ENCODE measurements at places on chromosomes 12 and 14. TPM values are rescaled to one million over a fixed set of nuclear protein-coding genes. Genes with fewer than 3 reads are reported as not detected.
A peak's percentile ranks its signal among the peaks of the same experiment; 100 is the strongest.

- DNase-seq, result no peak
Measured at GRCh38 chr14:67575684-67576083, 24.4 kb downstream of the PIGH start.

DNA sequence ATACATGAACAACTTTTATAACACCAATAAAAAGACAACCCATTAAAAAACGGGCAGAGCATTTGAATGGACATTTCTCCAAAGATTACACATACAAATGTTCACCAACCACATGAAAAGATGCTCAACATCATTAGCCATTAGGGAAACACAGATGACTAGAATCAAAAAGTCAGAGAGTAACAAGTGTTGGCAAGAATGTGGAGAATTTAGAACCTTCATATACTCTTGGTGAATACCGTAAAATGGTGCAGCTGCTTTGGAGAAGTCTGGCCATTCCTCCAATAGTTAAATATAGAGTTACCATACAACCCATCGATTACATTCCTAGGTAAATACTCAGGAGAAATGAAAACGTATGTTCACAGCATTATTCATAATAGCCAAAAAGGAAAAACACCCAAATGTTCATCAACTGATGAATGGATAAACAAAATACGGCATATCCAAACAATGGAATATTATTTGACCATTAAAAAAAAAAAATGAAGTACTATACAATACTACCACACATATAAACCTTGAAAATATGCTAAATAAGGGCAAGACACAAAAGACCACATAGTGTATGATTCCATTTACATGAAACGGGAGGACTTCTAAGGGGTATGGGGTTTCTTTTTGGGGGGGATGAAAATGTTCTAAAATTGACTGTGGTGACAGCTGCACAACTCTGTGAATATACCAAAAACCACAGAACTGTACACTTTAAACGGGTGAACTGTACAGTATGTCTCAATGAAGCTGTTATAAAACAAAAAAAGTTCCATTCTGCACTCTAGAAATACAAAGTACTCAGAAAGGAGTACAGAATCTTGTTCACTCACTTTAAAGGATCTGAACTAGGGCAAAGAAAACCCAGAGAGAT is 3.2 kb downstream of the CORO1C start:
- DNase-seq, result no peak

DNA sequence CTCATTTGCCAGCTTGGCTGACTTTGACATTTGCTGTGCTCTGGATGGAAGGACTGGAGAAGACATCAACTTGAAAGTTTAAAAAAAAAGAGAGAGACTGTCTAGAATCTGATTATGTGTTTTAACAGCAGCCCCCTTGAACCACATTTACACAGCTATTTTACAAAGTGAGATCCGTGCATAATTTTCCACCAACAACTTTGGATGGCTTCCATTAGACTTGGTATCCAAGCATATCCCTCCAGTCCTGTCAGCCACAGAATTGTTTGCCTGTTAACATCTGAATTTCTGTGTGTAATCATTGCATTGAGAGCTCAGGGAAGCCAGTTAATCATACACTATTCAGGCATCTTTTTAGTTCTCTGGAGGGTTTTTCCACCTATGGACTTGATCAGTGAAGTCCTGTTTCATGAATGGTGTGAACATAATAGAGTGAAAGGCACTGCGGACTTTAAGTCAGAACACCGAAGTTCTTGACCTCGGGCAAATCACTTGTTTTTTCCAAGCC is 93.7 kb downstream of the SAMD4A start:
- DNase-seq, result no peak

GRCh38 chr12:2306735-2307134 is 253.9 kb downstream of the CACNA1C start:
- no peak for DNase-seq

GRCh38 chr14:89217891-89218290 is 199.1 kb downstream of the FOXN3 start:
- no peak for DNase-seq

TAS2R19 gene
- total RNA-seq, result 2.6 TPM

DNA sequence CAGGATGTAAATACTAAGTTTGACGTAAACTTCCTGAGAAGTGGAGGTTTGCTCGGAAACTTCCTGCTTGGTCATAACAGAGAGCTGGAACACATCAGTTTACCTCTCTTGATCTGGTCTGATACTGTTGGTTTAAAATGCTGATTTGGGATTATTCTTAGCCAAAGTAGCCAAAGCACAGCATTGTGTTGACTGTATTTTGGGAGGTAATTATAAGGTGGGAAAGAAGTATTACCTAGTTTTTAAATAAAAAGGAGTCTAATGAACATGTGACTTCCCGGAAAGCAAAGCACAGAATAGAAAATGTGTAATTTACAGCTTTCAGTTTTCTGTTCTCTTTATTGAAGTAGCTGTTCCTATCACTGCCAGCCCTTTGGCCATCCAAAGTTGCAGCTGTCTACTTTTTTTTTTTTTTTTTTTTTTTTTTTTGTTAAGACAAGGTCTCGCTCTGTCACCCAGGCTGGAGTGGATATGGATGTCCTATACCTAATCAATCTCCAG is 52.2 kb upstream of the SRP54 start:
- DNase-seq, result peak; percentile 9

DNA sequence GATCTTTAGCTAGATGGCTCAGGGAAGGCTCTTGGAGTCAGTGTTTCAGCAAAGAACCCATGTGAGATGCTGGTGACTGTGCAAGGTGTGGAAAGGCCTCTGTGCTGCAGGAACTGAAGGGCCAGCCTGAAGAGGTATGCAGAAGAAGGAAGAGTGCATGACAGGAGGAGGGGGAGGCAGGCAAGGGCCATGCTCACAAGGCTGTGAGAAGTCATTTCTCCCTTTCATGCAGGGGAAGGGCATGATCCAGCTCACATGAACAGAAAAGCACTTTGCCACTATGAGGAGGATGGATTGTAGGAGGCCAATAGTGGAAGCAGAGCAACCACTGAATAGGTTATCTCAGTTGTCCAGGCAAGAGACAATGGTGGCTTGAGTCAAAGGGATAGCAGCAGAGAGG is 83.7 kb downstream of the SSPN start:
- no peak for DNase-seq

CARMIL3 gene
- under 0.01 TPM for total RNA-seq

DNA sequence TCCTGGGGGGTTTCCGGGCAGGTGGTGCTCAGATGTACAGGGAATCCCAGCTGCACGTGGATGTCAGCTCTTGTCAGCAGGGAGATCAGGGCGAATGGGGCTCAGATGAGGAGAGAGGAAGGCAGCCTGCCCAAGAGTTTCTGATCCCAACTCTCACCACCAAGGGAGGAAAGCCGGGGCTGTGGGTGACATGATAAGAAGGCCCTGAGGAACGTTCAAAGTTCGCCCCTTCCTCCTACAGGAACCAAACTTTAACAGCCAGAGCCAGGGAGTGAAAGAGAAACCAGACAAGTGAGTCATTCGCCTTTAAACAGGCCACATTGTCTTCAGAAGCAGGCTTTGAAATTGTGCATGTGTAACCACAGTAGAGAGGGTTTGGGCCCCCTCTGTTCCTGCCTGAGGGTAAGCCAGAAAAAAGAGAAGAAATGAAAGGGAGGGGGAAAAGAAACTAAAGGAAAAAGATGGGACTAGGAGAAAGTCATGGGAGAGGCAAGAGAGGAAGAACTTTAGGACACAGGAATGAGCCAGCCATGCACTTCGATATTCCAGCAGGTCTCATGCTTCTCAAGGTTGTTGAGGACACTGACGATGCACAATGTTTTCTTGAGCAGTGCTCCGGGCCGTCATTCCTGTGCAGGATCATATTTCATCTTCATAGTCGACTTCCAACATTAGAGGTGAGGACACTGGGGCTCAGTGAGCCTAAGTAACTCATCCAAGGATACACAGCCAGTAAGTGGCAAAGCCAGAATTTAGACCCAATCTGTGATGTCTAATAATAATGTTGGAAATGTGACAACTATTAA is 691.4 kb upstream of the TBX3 start:
- DNase-seq, result no peak

- no peak for DNase-seq
Measured at GRCh38 chr14:49033131-49033530, 553.0 kb downstream of the RPS29 start.

IFI27L2 gene
- 9.3 TPM for total RNA-seq

- no peak for DNase-seq
Measured at GRCh38 chr14:70858641-70859040, 48.6 kb upstream of the PCNX1 start.

MYG1 gene
- 31.6 TPM for total RNA-seq

- peak; percentile 70 for DNase-seq
Measured at GRCh38 chr12:57233357-57234232, 4.1 kb downstream of the SHMT2 start.

- no peak for DNase-seq
Measured at GRCh38 chr12:38162708-38163441, 153.7 kb upstream of the ALG10B start.

DNA sequence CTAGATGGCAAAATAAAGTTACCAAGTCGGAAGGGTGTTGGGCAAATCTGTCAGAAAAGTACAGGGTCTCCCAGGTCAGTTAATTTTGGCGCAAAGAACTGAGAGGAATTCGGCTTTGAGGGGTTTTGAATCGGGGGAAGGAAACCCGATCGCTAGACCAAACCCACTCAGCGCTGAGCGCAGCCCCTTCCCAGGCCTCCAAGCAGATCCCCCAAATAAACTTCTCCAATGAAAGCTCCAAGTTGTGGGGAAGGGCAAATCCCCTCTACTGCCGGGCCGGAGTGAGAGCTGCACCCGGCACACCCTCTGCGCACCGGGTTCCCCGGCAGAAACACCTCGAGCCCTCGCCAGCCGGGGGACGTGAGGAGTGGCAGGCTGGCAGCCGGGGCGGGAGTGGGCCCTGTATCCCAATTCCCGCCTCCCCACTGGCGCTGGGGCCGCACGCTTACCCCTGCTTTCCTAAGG is 441 bp downstream of the E2F7 start:
- DNase-seq, result peak; percentile 46

PMEL gene
- 0.20 TPM for total RNA-seq

REP15 gene
- 13.5 TPM for total RNA-seq

Data from lung microvascular endothelial cell (primary cell).